ENCODE measurements at places on chromosomes 3 and 15.
A peak's percentile ranks its signal among the peaks of the same experiment; 100 is the strongest.

DNA sequence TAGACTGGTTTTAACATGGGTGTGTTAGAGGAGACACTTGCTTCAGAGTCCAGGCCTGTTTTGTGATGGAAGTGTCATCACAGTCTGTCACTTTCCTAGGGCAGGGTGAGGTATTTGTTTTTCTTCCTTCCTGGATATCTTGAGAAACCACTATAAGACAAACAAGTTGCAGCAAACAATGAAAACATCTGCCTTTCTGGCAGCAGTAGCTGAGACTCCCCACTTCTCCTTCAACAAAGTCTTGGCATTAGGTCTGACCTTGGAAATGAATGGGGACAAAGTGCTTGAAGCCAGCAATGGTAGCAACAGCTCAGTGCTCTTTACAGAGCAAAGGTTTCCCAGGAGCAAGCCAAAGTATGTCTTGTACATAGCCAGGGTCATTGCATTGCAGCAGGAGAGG is 64.6 kb downstream of the CD200 start:
- DNase-seq = no peak

- no peak for DNase-seq
Measured at GRCh38 chr15:64004587-64004986, 41.7 kb downstream of the DAPK2 start.

- no peak for DNase-seq
Measured at GRCh38 chr3:158790901-158791589, 10.8 kb upstream of the MFSD1 start.

DNA sequence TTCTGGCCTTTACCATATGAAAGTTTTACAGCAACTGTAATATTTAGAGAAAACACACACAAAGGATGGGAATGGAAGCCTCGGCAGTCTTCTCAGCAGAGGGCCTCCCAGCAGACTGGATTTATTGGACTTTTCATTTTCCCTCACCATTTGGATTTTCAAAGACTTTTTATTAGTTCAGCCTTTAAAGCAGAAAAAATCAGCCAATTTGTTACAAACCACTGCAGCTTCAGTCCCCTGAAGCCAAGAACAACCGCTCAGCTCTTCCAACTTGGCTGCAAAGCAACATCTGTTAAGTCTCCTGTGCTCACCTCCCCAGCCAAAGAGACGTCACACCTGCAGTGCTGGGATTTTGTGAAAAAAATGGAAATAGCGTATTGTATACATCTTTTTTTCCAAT is 120.8 kb downstream of the GMPS start:
- no peak for DNase-seq

DNA sequence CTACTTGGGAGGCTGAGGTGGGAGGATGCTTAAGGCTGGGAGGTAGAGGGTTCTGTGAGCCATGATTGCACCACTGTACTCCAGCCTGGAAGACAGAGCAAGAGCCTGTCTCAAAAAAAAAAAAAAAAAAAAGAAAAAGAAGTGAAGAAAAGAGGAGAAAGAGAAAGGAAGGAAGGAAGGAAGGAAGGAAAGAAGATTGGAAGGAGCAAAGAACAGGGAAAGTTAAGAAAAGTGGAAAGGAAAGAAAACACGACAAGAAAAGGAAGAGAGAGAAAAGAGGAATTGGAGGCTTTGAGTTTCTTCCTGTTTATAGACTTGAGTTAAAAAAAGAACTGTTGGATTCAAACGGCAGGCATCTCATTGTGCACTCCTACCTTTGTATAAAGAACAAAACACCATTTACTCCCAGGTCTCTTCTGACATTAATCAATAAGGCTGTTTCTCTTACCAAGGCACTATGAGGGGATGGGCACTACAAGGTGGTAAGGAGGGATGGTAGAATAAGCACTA is 73.5 kb downstream of the EDEM1 start:
- DNase-seq = no peak

GRCh38 chr3:122714273-122714672 is 33.6 kb downstream of the PARP14 start:
- DNase-seq = no peak

GRCh38 chr3:73072634-73073033 is 11.2 kb downstream of the EBLN2 start:
- DNase-seq = no peak

GRCh38 chr3:191268737-191269136 is 60.5 kb upstream of the CCDC50 start:
- DNase-seq = no peak

DNA sequence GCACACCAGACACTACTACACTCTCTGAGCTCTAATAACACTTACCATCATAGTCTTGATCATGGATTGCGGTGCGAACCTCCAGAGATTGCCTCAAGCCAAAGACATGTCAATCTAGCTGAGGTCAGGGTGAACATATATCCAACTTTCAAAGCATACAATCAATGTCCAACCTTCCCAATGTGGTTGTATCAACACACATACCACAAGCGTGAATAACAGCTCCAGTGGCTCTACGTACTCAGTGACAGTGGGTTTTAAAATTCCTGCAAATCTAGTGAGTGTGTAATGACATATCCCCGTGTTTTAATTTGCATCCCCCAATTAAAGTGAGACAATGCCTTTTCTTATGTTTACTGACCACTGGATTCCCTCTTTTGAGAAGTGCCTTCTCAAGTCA is 29.6 kb downstream of the SFMBT1 start:
- DNase-seq = no peak

DNA sequence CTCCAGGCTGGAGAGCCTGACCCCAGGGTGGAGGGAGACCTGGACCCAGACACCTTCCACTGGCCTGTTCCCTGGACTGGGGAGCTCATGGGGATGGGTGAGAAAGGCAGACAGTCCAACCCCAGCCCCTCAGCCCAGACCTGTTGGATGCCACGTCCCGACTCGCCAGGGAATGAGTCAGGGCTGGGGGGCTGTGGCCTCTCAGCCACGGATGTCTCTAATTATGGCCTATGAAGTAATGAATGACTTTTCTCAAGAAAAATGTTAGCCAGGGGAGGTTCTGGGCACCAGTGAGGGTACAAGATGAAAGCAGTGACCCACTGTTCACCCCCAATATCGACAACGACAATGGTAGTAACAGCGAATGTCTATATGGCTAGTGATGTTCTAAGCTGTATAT is 107.0 kb upstream of the RPL32 start:
- no peak for DNase-seq

DNA sequence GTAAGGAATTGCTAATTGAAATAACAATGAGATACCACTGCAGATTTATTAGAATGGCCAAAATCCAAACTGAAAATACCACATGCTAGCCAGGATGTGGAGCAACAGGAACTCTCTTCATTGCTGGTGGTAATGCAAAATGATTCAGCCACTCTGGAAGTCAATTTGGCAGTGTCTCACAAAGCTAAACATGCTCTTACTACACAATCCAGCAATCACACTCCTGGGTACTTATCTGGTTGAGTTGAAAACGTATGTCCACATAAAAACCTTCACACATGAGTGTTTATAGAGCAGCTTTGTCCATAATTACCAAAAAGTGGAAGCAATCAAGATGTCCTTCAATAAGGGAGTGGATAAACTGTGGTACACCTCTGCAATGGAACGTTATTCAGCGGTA is 113.3 kb downstream of the SMAD6 start:
- no peak for DNase-seq

DNA sequence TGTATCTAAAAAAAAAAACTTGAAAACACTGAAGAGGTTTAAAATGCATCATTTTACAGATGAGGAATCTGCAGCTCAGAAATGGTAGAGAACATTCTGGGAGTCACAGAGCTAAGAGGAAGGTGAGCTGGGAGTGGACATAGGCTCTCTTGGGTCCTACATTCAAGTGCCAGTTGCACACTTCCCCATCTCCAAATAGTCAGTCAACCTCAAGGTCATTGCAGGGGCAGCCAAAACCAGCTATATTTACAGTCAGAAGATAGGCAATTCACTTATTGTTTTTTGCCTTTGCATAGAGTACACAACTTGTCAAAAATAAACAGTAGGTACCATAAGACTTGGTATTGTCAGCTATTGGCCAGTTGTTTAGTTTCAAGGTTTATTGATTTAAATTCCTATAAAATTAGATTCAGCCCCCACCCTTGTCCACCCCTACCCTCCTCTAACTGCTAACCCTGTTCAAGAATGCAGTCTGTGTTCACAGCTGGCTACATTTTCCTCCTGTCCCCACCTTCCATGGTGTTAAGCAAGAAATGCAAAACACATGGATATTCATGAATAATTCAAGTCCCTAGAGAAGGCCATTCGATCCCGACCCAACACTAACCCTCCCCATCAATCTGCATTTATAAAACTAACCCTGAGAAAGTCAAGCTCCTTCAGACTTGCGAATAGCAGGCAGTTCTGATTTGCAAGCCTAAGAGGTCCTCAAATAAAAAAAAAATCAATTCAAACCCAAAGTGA is 567.0 kb upstream of the MCTP2 start:
- DNase-seq = no peak

- DNase-seq = no peak
Measured at GRCh38 chr15:63015618-63016017, 26.9 kb upstream of the TPM1 start.

DNA sequence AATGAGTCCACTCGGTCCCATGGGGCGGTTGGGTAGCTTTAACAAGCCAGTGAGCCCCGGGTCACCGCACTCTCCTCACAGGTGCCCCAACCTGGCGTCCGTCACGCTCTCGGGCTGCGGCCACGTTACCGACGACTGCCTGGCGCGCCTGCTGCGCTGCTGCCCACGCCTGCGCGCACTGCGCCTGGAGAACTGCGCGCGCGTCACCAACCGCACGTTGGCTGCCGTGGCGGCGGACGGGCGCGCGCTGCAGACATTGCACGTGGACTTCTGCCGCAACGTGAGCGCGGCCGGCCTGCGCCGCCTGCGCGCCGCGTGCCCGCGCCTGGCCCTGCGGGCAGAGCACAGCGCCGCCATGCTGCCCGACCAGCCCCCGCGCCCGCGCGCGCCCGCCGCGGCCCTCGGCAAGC is 3.4 kb downstream of the FBXL22 start:
- DNase-seq = peak; percentile 90

GRCh38 chr15:80902298-80902801 is 87.3 kb downstream of the MESD start:
- DNase-seq = no peak

DNA sequence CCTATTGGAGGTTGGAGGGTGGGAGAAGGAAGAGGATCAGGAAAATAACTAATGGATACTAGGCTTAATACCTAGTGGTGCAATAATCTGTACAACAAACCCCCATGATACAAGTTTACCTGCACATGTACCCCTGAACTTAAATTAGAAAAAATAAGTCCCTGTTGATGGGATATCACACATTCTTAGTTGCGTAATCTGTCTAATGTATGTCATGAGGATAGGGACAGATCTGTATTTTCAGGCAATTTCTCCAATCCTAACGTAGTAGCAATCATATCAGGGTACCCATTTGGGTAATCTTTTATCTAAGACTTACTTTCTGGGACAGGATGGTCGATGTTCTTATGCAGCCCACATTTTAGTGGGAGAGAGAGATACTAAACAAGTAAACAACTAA is 239.1 kb upstream of the AZI2 start:
- DNase-seq = no peak

GRCh38 chr15:89157918-89158564 is 63.3 kb downstream of the RLBP1 start:
- no peak for DNase-seq

GRCh38 chr15:33985287-33985686 is 17.0 kb downstream of the CHRM5 start:
- no peak for DNase-seq

GRCh38 chr3:183824761-183825455 is 469 bp downstream of the MAP6D1 start:
- no peak for DNase-seq

GRCh38 chr3:43076857-43077256 is 29.0 kb downstream of the POMGNT2 start:
- no peak for DNase-seq

DNA sequence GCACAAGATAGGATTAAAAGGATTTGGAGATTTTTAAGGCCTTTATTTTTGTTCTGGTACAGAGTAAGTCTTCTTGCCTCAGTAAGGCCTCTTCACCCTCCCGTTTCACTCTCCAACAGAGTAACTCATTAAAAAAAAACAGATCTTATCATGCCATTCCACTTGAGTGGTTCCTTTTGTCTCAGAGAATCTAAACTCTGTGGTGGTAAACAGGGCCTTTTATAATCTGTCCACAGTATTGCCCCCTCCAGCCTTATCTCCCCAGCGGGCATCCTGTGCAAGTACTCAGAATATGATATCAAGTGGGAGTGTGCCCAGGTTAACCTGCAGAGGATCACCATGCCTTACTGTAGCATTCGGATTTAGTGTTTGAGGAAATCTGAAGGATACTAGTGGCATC is 20.3 kb upstream of the ATOSA start:
- no peak for DNase-seq

DNA sequence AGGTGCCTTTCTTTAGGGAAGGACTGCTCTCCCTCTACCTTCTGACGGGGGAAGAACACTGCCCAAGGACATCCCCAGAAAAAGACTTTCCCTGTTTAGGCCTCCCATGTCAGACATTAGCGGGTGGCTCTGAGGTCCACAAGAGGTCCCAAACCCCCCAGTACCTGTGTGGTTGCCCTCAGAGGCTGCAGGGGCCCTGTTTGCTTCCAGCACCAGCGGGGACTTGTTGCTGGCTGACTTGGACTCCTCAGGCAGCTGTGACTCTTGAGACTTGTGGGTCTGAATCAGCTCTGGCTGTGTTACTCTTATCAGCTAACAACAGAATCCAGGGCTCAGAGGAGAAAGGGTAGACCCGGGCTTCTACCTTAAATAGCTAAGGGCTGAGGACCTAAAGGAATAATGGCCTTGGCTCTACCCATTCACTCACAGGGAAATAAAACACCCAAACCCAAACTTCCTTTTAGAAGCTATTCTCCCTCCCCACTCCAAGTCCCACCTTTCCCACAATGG is 39.2 kb downstream of the SEMA3G start:
- no peak for DNase-seq

GRCh38 chr15:29854413-29854812 is 32.1 kb upstream of the TJP1 start:
- DNase-seq = no peak
